ENCODE measurements at places on chromosomes 7 and 10.

DNA sequence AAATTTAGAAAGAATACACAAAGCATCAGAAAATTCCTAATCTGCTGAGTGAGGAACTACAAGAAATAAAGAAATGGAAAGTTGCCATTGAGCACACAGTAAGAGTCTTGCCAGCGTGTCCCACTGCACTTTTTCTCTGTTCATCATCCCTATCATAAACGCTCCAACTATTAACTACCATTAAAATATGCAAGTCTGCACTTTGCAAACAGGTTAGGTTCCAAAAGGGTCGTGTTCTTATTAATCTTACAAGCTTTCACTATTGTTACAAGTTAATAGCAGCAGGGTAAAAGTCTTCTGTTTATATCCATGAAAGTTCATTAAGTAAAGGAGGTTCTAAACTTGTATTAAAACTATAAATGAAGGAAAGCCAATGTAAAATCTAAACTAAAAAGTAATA is 5.2 kb upstream of the JMJD1C start:
- DNase-seq, result no peak

DNA sequence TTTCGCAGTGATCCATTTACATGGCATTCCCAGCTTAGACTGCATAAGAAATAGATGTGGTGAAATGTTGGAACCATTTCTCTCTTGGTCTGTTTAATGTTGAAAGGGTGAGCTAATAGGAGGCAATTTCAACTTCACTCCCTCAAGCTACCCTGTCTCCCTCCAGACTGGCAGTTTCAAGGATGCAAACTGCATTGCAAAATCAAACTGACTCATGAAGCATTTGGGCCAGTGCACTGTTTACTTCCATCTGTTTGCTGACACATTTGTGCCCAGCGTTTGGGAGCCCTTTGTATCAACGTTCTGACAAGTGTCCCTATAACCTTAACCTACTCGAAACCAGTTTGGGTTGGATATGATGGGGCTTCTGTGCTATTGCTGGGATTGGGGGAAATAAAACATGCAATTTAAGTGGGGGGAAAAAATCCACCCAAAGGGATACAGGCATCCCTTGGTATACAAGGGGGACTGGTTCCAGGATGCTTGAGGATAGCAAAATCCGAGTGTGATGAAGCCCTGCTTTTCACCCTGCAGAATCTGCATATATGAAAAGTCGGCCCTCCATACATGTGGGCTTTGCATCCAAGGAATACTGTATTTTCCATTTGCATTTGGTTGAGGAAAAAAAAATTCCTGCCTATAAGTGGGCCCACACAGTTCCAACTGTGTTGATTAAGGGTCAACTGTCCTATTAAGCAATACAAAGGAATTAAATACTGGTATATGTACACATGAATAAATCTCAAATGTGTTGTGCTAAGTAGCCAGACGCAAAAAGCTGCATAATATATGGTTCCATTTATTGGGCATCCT is 15.6 kb downstream of the RHEB start:
- peak; percentile 27 for DNase-seq

GRCh38 chr10:124436191-124436638 is 13.6 kb downstream of the NKX1-2 start:
- no peak for DNase-seq

GRCh38 chr10:103761075-103761920 is 94.1 kb downstream of the SH3PXD2A start:
- DNase-seq, result no peak

DNA sequence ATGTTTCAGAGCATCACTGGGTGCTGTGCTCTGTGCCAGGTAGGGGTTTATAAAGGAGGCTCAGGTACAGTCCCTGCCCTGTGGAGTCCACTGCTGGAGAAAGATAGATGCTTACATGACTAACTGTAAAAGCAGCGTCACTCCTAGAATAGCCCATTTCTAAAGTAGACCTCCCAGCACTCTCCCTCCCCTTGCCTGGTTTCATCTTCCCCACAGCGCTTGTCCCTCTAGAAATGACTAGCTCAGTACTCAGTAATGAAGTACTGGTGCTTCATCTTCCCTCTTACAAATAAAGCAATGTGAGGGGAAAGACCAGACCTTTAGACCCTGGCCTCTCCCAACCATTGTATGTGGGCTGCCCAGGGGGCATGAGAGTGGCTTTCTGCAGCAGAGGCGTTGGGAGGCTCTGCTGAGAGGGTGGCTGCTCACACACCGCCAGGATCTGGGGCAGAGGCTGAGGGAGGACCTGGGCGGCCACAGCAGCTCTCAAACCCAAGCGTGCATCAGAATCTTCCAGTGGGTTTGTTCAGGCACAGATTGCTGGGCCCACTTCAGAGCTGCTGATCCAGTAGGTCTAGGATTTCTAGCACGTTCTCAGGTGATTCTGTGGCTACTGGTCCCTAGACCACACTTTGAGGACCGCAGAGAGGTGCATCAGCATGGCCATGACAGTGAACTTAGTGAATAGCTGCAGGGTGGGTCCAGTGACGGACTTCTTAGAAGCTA is 110.3 kb upstream of the ANLN start:
- no peak for DNase-seq

GRCh38 chr7:81819861-81820260 is 50.0 kb upstream of the HGF start:
- no peak for DNase-seq

DNA sequence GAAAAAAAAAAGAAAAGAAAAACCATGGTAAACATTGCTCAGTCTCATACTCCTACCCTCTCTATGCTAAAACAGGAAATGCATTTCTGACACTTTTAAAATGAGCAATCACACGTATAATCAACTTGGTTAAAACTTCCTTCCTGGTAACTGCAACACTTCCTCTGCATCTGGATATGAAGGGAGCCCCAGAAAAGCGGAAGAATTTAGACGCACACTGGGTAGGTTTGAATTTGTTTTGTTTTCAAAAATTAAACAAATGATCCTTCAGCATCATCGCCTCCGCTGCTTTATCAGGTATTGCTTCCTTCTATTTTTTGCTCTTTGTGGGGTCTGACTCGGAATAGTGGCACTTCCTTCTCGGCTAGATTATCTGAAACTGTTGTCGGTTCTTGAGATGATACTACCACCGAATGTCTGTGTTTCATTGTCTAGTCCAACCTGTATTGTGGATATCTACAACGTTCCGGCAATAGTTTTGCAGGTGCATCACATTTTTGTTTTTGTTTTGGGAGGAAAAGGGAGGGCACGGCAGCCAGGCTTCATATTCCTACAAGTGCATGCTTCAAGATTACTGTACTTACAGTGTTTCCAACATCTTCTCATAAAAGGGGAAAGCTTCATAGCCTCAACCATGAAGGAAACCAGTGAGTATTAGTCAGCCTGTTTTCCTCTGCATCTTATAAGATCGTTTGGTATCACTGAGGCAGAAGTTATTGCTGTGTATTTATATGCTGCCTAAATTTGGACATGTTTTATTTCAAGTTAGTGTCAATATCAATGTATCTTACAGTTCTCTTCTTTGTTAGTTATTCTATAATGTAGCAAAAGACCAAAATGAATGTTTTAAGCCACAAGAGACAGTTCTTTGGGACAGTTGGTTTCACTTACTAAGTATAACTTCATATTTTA is at the start of gene PIK3CG:
Gene PIK3CG, plus strand, starts transcription at position 153 of the 912 bp plus-strand sequence. CDS start 2,280 bp downstream, outside the sequence.
- no peak for DNase-seq

GRCh38 chr10:129021594-129022304 is 445.3 kb upstream of the MGMT start:
- DNase-seq, result no peak

GRCh38 chr7:25238066-25238725 is 9.9 kb upstream of the NPVF start:
- no peak for DNase-seq

DNA sequence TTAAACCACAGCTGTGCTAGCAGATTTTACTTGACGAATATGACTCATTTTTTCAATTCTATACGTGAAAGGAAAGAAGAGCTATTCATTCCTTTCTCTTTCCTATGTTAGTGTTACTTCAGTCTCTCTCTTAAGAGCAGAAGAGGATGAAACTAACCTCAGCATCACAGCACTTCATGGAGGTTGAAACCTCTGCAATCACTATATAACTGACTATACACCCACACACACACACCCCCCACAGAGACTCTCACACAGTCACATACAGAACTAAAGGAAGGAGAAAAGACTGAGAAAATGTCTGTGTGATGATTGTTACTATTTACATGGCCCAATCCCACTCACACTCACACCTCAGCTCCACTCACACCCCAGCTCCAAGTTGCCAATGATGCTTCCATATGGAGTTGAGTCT is 104.2 kb downstream of the KIF20B start:
- no peak for DNase-seq

- DNase-seq, result no peak
Observed at GRCh38 chr10:5534880-5535856, 10.4 kb downstream of the CALML3 start.

DNA sequence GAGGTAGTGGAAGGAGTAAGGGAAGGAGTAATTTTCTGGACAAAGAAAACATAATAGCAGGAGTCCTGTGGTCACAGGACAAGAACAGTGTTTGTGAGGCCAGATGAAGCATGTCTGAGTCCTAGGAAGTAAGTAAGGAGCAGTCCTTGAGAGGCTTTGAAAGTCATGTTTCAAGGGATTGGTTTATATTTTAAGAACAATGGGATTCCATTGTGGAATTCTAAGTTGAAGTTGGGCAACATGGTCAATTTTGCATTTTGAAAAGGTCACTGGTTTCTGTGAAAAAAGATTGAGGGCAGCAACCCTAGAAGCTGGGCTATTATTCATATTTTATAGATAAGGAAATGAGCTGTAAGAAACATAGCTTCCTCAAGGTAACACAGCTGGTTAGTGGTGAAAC is 10.8 kb upstream of the SLC25A28 start:
- no peak for DNase-seq

DNA sequence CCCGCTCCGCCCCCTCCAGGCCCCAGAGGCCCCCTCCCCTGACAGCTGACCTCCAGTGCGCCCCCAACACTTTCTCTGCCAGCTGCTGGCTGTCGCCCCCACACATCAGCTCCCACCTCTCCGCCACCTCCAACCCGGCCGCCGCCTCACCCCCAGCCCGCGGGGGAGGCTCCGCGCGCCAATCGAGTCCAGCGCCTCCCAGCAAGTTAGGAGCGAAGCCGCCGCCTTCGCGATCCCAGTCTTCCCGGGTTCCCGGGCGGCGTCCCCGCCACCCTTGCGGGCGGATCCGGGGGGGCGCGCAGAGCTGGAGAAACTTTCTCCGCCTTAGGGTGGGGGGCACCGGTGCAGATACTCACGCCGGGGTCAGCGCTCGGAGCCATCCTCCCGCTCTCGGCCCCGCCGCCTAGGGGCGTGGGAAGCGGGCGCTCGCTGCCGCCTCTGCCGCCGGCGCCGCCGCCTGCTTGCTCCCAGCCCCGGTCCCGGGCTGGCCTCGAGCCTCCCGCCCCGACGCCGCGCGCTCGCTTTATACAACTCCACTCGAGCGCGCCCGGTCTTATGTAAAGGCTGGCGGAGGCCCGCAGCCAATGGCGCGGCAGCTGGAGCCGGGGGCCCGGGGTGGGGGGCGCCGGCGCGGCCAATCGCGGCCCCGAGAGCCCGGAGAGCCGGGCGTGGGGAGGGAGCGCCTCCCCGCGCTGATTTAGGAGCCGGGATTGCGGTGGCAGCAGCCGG is at the start of gene CRTAC1:
Gene CRTAC1, minus strand, starts transcription at position 529 of the 729 bp plus-strand sequence. Its CDS starts 149 bp downstream, at position 380.
- DNase-seq, result peak; percentile 64

DNA sequence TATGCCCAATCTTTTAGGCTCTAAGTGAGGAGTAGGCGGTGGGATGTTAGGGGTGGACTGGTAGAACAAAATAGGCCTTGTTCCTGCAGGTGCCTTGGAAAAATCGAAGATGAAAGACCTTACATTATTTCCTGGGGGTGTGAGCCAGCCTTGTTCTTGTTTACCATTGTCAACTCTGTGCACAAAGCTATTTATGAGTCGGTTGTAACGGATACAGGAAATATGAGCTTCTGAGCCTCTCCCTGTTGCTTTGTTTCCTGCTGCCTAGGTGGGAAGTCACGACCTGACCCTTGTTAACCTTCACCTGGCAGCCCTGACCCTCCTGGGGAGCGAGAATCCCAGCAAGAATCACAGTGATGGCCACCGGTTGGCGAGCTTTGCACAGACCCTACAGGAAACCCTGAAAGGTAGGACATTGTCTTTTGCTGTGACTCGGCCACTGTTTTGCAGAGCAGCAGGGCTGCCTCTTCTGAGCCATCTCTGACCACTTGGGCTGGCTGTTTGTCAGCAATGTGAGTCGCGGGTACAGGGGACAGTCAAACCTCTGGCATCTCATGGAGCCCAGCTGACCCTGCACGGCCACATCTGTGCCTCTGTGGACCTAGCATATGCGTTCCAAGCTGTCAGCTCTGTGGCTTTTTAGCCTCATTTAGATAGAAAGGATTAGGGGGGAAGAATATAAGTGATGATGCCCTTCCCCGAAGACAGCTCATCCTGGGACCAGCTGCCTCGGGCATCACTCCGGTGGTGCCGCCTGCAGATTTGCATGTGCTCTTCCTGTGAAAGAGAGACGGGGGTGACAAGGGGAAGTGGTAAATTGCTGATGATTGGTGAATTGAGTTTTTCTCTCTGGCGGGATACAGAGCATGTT is 102.1 kb upstream of the ANLN start:
- DNase-seq, result peak; percentile 39

DNA sequence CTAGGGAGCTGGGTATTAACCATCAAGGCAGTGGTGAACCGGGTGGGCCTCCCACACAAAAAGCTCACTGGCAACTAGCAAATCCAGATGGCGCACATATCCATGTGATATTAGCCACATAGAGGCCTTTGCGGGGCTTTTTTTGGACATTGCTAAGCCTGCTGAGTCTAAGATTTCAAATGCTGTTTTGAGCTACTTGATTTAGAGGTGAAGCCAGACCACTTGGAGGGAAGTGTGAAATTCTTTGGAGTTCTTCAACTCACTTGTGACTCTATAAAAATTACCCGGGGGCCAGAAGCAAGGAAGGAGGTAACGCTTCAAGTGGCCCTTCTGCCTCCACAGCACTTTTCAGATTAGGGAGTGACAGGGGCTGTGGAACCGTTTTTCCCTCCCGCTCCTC is 619.8 kb upstream of the GALNT17 start:
- DNase-seq, result no peak

GRCh38 chr7:135714534-135715009 is 13.4 kb downstream of the SLC13A4 start:
- no peak for DNase-seq

DNA sequence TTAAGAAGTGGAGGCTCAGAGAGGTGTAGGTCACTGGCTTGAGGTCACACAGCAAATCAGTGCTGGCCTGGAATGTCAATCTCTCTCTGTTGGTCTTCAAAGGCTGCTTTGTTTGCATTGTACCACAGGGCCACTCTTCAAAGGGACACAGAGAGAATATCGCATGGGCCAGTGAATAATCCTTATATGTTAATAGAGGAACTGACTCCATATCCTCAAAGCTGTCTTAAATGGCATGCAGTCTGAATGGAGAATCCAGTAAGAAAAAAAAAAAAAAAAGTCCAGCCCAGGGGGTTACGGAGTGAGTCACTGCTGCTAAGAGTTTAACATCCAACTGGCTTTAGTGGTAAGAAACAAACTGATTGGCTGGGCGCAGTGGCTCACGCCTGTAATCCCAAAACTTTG is 54.1 kb downstream of the NRAP start:
- DNase-seq, result no peak

- DNase-seq, result peak; percentile 66
Observed at GRCh38 chr10:1420661-1421362, 316.5 kb downstream of the ADARB2 start.

GRCh38 chr7:105594034-105594433 is 12.7 kb upstream of the EFCAB10 start:
- DNase-seq, result peak; percentile 28

GRCh38 chr10:2914741-2915140 is 152.6 kb upstream of the PFKP start:
- no peak for DNase-seq

- no peak for DNase-seq
Observed at GRCh38 chr7:145009876-145010275, 174.0 kb upstream of the TPK1 start.

- DNase-seq, result no peak
Observed at GRCh38 chr10:77285529-77286182, 352.0 kb downstream of the KCNMA1 start.

Data from prostate gland (tissue), 2 donors.